ENCODE measurements at places on chromosomes 1 and 21.

DNA sequence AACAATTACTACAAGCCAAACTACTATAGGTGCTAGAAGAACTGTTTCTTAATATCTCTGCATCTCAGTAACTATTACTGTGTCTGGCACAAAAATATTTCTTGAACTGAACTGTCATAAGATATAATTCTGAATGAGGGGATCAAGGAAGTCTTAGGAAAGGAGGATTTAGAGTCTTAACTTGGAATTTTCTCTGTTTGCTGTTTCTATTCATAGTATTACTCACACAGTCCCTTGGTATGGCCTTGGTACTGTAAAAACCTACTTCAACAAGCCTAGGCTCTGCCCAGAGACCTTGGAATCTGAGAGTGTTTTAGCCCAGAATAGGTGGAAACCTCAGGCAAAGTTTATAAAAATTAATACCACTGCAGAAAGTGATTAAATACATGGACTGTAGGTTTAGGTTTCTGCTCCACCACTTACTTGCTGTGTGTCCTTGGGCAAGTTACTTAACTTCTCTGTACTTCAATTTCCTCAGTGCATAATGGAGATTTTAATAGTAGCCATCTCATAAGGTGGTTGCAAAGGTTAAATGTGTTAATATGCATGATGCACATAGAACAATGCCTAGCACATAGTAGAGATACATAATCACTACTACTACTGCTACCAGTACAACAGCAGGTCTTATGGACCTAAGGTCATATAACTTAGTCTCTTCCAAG, 87.4 kb upstream of the NFIA start:
- no peak for DNase-seq

DNA sequence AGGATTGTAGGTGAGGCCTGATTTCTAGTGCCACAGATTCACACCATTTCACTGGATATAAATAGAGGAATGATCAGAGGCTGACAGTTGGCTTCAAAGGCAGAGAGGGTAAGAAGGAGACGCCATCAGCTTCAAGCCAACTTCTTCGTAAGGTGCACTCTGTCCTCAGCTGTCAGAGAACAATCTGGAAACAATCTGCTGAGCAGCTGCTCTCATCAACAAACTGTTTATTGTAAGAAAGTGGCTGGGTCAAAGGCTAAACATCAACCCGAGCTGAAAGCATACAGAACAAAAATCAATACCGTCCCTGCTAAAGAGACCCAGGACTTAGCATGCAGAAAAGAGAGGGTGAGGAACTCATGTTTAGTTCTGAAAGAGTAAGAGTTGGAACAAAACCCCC, 48.2 kb downstream of the HLCS start:
- DNase-seq: no peak

- no peak for DNase-seq
Measured at GRCh38 chr1:165161130-165161529, 195.4 kb downstream of the LMX1A start.

DNA sequence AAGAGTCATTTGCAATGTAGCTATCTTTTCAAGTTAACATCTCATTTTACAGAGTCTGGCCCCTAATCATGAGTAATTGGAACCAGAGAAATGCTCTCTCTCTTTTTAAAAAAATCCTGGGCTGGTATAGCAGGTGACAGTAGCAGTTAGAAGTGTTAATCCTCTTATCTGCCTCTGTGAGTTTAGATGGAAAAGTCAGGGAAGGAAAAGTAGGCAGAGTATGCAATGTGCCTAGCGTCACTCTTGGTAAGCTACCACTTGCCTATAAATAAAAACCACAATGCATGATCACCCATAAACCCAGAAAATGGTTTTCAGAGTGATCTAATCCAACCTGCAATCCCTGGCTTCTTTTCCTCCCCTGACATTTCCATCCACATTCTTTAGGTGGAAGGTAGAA, 43.2 kb downstream of the UTP25 start:
- no peak for DNase-seq

DNA sequence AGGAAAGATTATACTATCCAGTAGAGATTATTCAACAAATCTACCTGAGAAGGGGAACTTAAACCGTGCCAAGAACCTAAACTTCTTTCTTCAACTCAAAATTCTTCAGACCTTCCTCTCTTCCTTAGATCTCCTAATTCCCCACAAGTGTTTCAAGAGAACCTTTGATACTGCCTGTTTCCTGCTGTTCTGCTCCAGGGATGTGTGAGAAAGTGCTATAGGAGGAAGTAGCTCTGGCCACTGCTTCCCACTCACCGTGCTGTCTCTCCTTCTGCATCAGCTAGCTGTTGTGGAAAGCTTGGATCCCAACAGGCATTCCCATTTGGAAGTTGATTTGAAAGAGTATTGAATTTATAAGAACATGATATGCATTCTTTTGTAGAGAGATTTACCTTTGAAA, 4.5 kb upstream of the NOS1AP start:
- DNase-seq: no peak

- no peak for DNase-seq
Measured at GRCh38 chr1:59279645-59280044, 17.2 kb upstream of the FGGY start.

DNA sequence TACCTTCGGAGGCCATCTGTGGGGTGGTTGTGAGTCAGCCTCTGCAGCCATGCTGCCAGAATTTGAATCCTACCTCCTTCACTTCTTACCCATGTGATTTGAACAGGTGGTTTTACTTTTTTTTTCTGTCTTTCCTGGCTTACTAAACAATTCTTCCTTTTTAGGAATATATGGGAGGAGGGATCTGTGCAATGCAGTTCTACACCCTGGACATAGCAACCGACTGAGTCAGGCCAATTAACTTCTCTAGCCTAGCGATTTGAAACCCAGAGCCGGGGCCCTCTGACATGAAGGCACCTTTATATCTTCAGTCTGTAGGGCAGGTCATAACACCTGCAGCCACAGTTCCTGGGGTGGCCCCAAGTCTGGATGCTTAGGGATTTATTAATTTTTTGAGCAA, 83.6 kb downstream of the ST6GALNAC3 start:
- no peak for DNase-seq

Data from activated T-cell treated with anti-CD3 and anti-CD28 coated beads for 1 hour (primary cell).